Epithelial cell of umbilical artery (primary cell): ENCODE measurements at places on chromosomes 3 and 15. TPM values are rescaled to one million over a fixed set of nuclear protein-coding genes. Genes with fewer than 3 reads are reported as not detected.

MAGI1 gene
- 31.0 and 32.2 TPM in 2 replicates for total RNA-seq

RARRES1 gene
- 1.1 and 27.3 TPM in 2 replicates for total RNA-seq

CCR5 gene
- total RNA-seq = not detected in 2 replicates

HAPLN3 gene
- 8.1 and 9.0 TPM in 2 replicates for total RNA-seq

ISG20 gene
- 13.0 and 17.2 TPM in 2 replicates for total RNA-seq

XCR1 gene
- total RNA-seq = not detected in 2 replicates

PIF1 gene
- total RNA-seq = 7.5 and 12.6 TPM in 2 replicates

LRRC31 gene
- total RNA-seq = not detected in 2 replicates

ZNF621 gene
- 7.1 and 8.2 TPM in 2 replicates for total RNA-seq

HLTF gene
- total RNA-seq = 38.0 and 40.4 TPM in 2 replicates

DENND6A gene
- total RNA-seq = 21.3 and 27.6 TPM in 2 replicates

GOLGA6D gene
- not detected in 2 replicates for total RNA-seq

ITPKA gene
- total RNA-seq = 0.46 and 0.65 TPM in 2 replicates

KNG1 gene
- total RNA-seq = not detected in 2 replicates

CD276 gene
- 40.6 and 61.4 TPM in 2 replicates for total RNA-seq

LRTM1 gene
- not detected in 2 replicates for total RNA-seq

TRH gene
- total RNA-seq = not detected in 2 replicates

PARP3 gene
- total RNA-seq = 7.1 and 7.8 TPM in 2 replicates

PEX11A gene
- 3.9 and 10.5 TPM in 2 replicates for total RNA-seq
